ENCODE measurements at places on chromosomes 11 and 22. TPM values are rescaled to one million over a fixed set of nuclear protein-coding genes. Genes with fewer than 3 reads are reported as not detected.

Gene MMP13
- total RNA-seq, result not detected

Gene FIBIN
- not detected for total RNA-seq

Gene IGHMBP2
- total RNA-seq, result 17.5 TPM

Gene MRGPRE
- not detected for total RNA-seq

Gene CRACR2B
- total RNA-seq, result not detected

Gene GPR83
- total RNA-seq, result not detected

Gene OSBPL5
- total RNA-seq, result 9.1 TPM

DNA sequence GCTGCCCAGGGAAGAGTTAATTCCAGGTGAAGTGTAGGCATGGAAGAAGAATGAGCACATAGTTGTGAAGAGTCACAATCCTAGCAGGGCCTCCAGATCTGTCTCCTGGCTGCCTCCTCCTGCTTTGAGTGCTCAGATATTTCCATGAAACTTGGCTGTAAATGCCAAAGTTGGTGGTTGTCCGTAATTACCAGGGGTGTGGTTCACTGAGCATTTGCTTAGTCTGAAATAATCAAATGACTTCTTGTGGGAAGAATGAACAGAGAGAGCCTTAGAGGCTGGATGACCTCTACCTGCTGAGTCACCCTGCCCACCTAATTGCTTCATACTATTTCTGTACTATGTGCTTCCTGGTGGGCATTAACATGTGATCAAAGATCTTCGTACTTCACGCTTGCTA is 50.9 kb downstream of the APIP start:
- no peak for DNase-seq
- H3K36me3 ChIP-seq, result no peaks in the 10 kb centered on the region
- no peaks in the 10 kb centered on the region for H3K27me3 ChIP-seq
- no peak overlapping the region for H3K4me3 ChIP-seq
- H3K4me1 ChIP-seq, result no peaks in the 10 kb centered on the region

- H3K4me1 ChIP-seq, result no peaks in the 10 kb centered on the region
- H3K4me3 ChIP-seq, result no peak overlapping the region
- H3K27ac ChIP-seq, result no peak overlapping the region
- DNase-seq, result no peak
- H3K27me3 ChIP-seq, result peaks cover 11% of the 10 kb centered on the region
- H3K36me3 ChIP-seq, result no peaks in the 10 kb centered on the region
Observed at GRCh38 chr11:32152216-32152615, 61.3 kb downstream of the RCN1 start.

DNA sequence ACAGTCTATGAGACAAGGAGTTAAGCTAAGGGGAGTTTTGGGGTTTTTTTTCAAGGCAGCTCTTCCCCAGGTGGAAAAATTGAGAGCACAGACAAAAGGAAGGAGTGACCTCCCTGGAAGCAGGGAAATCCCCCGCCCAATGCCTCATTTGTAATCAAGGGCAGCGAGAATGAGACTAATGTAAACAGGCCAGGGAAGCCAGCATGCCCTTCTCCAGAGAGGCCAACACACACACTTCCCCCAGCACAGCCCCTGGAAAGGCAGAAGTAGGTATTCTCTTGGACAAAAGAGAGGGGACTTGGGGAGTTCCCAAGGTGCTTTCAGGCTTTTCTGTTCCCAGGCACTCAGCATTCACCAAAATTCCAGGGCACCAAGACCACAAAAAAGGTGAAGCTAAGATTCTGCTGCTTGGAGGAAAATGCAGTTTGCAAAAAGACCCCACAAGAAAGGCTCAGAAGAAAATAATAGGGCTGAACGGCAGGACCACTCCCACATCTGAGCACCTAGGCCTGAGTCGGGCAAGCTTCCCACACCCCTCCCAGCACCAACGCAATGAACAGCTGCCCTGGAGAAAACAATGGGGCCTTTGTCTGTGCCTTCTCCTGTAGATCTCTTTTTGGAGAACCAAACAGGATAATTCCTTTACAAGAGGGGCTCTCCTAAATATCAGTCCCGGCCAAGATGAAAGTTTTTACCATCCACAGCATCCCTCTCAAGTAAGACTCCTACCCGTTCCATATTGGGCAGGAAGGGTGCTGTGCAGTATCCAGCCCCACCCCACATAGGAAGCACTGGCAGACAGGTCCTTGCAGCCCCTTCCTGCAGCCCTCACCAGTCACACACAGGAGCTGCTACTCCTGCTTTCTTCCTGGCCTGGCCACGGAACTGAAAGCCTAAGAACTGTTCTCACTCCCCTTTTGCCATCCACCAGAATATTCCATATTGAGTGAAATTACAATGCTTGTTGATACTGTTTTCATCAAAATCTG is 70.7 kb upstream of the AKIP1 start:
- DNase-seq, result no peak
- no peaks in the 10 kb centered on the region for H3K4me1 ChIP-seq
- H3K27ac ChIP-seq, result no peak overlapping the region
- H3K27me3 ChIP-seq, result no peaks in the 10 kb centered on the region

GRCh38 chr11:122634501-122634900 is 21.0 kb upstream of the UBASH3B start:
- H3K4me3 ChIP-seq, result no peak overlapping the region
- no peak overlapping the region for H3K27ac ChIP-seq
- H3K27me3 ChIP-seq, result no peaks in the 10 kb centered on the region
- DNase-seq, result no peak

DNA sequence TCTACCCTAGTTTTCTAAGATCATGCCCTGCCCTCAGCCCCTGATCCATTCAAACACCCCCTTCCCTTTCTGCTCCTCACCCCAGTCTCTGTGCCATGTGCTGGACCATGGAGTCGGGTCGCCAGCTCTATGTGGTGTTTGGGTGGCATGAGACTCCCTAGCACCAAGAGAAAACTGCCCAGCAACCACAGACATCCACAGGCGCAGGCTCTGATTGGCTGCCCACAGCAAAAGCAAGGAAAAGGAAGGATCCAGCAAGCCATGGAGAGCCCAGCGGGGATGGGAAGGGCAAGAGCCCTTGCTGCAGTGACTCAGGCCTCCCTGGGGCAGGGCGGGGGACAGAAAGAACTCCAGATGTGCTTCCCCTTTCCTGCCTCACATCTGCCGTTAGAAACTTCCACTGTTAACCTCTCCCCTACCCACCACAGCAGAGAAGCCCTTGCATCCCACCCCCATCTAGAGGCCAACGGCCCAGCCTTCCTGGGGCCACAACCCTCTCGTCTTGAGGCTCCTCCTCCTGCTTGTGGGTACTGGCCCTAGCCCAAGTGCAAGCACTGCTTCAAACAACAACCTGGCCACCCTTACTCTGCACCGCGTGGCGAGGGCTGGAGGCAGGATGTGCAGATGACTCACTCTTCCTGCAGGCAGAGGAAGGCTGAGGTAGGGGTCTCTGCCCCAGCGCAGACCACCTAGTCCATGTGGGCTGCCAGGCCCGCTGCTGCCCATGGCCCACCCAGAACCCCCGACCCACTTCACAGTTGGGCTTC is 9.7 kb upstream of the AHNAK start:
- H3K36me3 ChIP-seq, result peaks cover 21% of the 10 kb centered on the region
- peak; percentile 85 for DNase-seq
- no peaks in the 10 kb centered on the region for H3K27me3 ChIP-seq
- H3K4me1 ChIP-seq, result peaks cover 95% of the 10 kb centered on the region
- H3K4me3 ChIP-seq, result peak overlapping the region; percentile 49
- peak overlapping the region; percentile 97 for H3K27ac ChIP-seq

- no peak overlapping the region for H3K4me3 ChIP-seq
- no peaks in the 10 kb centered on the region for H3K4me1 ChIP-seq
Observed at GRCh38 chr11:86740628-86741483, 59.5 kb upstream of the PRSS23 start.

DNA sequence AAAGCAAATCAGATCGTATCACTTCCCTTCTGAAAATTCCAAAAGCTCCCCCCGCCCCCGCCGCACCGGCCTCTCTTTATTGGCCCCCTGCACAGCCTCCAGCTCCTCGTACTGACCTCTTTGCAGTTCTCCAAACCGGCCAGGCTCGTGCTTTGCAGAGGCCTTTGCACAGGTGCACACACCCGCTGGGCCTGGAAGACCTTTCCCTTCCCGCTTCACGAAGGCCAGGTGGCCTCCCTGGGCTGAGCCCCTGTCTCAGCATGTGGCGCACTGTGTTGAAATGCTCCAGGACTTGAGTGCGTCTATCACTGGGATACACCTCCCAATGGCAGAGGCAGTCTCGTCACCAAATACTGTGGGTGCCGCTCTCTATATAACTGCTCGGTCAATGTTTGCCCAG is 13.2 kb upstream of the ADA2 start:
- no peak overlapping the region for H3K27ac ChIP-seq
- DNase-seq, result no peak
- H3K36me3 ChIP-seq, result no peaks in the 10 kb centered on the region
- no peaks in the 10 kb centered on the region for H3K27me3 ChIP-seq
- H3K4me1 ChIP-seq, result peaks cover 12% of the 10 kb centered on the region

DNA sequence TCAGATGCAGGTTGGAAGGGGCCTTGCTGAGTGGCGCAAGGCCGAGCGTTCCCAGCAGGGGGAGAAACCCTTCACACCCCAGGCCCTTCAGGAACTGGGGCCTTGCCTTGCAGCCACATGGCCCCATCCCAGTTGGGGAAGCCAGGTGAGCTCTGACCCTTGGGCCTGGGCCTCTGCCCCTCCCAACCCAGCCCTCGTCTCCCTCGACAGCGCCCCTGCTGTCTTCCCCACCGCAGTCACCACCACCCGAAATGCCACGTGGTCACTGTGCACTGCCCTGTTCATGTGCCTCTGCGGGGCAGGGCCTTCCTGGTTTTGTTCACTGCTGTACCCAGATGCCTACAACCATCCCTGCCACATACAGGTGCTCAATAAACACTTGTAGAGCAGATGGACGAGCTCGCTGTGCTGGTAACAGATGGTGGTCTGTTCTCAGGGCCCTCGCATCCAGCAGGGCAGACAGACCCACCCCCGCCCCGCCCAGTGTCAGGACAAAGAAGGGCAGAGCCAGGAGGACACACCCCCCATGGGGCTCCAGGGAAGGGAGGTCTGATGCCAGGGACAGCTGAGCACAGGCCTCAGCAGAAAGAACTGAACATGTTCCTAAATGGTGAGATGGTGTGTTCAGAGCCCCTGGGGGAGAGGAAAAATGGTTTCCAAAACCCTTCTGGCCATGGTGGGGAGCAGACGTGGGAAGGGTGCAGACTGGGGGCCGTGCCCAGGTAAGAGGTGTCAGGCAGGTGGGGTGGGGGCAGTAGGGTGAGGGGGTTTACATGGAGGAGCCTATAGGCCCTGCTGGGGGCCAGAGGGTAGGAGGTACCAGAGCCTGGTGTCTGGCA is 3.7 kb downstream of the POLR2L start:
- H3K27ac ChIP-seq, result no peak overlapping the region
- no peaks in the 10 kb centered on the region for H3K27me3 ChIP-seq
- H3K4me1 ChIP-seq, result peaks cover 47% of the 10 kb centered on the region
- H3K36me3 ChIP-seq, result peaks cover 28% of the 10 kb centered on the region

Measured in CD4-positive, alpha-beta T cell (primary cell).